Caco-2 (cell line): ENCODE measurements at places on chromosomes 7 and 10.

GRCh38 chr10:43229208-43230061 is 37.4 kb downstream of the RASGEF1A start:
- peak; percentile 40 for DNase-seq

GRCh38 chr10:7913126-7913872 is 95.0 kb downstream of the TAF3 start:
- no peak for DNase-seq

GRCh38 chr7:101172005-101172853 is 6.9 kb upstream of the VGF start:
- no peak for DNase-seq

DNA sequence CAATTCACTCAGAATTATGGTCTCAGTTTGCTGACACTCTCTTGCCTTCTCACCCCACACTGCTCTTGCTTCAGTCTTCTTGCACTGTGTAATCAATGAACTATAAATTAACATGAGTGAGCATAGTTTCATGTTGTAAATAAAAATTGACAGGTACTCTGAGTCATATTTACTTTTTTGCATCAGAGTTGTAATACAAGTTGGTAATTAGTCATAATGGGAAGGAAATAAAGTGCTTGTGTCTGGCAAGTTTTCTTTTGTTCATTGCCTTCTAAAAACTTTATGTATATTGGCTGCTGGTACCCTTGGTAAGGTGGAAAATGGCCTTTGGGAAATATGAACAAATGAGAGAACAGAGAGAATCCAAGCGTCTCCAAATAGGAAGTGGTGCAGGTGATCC is 169.3 kb upstream of the MAGI2 start:
- no peak for DNase-seq

GRCh38 chr10:127080317-127080716 is 116.1 kb downstream of the INSYN2A start:
- DNase-seq, result no peak

DNA sequence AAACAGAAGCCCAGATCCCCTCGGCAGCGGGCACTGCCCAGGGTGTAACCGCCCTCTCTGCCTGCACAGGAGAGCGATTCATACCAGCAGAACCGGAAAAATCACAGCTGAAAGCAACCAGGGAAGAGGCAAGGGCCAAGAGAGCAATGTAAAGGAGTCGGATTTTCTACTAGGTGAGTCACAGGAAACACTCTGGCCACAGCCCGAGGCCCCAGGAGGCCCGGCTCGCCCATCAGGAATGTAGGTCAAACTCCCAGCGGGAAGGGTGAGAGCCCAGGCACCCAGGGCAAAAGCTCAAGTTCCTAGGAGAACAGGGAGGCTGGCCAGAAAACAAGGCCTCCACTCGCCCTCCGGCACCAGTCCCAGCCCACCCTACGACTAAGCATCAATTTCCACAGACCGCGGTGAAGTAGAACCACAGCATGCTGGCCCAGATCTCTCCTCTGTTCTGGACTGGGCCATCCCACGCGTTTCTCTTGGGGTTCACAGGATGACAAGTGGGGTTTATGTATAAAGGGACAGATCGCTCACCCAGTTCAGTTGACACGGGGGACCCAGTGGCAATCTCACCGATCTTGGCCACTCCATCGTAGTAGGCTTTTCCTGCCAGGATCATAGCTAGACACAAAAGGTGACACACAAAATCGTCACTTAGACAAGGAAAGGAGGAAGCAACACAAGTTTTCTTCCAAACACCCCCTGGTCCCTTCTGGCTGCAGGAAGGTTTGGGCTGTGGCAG is 46.2 kb downstream of the BAIAP2L1 start:
- peak; percentile 79 for DNase-seq

GRCh38 chr7:116809636-116810266 is 52.6 kb upstream of the CAPZA2 start:
- peak; percentile 62 for DNase-seq
